ENCODE measurements at places on chromosomes 1 and 21.

DNA sequence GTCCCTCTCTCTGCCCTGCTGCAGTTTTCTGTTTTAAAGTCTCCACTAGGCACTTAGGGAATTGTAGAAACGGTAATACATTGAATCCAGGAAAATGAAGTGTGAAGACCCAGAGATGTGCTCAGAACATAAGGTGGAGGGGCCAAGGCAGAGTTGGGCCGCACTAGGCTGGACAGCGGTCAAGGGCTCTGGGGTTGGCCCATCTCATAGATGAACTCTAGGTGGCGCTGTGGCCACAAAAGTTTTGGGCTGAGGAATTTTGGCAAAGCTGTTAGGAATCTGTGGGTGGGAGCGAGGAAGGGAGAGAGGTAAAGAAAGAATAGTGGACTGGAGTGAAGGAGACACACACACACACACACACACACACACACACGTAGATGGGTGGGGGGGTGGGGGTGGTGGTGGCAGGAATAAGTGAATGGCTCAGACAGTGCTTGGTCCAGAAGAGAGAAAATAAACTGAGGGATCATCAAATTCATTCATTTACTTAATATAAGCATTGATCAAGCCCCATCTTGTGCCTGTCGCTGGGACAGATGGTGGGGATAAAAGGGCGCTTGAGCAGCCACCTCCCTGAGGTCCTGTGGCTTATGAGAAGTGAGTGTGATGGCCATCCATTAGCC is 258.5 kb downstream of the TRABD2B start:
- no peak for DNase-seq

DNA sequence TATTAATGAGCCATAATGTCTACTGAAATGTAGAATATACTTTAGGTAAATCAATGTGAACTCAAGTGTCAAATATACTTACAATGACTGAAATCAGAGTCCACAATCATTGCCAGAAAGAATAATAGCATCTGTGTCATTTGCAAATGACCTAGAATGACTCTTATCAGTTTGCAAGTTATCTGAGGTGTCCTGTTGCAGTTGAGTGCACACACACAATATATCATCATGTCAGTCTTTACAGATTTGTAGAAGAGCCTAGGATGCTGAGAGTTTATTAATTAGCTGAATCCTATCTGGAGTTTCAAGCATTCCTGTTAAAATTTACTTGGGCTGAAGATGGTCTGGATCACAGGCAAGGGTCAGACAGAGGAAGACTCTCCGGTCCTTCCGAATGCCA is 324.0 kb upstream of the GREM2 start:
- no peak for DNase-seq

DNA sequence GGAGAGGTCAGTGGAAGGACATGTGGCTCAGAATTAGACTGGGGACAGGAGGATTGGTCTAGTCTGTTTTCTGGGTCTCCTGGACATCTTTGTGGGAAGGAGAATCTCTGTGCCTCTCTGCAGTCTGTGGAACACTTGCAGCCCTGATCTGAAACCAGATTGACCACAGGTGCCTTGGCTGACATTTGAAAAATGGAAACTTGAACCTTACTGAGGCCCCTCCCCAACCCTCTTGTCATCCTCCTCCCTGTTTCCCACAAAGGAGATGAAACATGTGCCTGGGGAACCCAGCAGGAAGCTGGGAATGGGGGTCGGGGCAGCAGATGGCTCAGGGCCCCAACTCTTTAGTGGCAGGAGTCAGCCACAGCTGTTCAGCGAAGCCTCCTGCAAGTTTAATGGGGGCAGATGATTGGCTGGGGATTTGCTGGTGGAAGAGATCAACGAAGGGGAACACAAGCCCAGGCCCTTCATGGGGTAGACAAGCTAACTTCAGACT is 18.1 kb downstream of the VASH2 start:
- DNase-seq: no peak

DNA sequence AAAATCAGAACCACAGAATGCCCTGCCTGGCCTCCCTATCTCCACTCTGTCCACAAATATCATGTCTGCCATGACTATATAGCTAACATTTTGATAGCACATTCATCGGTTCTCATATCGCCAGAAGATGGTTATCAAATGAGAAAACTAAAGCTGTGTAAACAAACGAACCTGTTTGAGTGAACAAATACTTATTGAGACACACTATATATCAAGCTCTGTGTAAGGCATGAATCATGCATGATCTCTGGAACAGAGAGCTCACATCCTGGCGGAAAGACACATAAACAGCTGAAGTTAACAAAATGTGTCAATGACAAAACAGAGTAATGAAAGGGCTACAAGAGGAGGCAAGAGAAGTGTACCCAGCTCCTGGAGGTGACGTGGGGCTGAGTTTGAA is 13.1 kb downstream of the KCND3 start:
- no peak for DNase-seq

DNA sequence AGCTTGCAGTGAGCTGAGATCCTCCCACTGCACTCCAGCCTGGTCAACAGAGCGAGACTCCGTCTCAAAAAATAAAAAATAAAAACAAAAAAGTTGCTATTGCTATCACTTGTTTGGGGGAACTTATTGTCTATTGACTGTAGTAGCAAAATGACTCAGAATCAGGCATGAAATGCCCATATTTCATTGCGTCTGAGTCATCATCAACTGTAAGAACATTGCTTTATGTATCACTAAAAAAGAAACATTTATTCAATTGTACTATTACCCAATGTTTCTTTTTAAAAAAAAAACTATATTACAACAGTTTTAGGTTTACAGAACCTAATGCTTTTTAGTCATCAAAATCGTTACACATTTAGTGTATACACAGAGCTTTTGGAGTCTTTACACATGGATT is 91.0 kb upstream of the FMN2 start:
- DNase-seq: no peak

DNA sequence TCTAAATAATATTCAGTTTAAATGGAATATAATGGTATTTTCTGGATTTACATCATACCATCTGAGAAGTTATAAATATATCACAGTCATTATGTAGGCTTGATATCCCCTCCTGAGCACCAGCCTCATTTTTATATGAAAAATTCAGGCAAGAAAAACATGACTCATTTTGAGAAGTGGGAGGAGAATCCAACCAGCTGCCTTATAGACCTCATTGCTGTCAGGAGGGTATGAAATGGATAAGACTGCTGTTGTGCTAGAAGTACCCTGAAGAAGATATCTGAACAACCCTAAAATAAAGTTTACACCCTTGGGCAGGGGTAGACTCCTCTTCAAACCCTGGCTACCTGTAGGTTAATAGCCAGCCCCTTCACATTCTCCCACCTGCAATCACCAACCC is 8.8 kb downstream of the GIPC2 start:
- no peak for DNase-seq

DNA sequence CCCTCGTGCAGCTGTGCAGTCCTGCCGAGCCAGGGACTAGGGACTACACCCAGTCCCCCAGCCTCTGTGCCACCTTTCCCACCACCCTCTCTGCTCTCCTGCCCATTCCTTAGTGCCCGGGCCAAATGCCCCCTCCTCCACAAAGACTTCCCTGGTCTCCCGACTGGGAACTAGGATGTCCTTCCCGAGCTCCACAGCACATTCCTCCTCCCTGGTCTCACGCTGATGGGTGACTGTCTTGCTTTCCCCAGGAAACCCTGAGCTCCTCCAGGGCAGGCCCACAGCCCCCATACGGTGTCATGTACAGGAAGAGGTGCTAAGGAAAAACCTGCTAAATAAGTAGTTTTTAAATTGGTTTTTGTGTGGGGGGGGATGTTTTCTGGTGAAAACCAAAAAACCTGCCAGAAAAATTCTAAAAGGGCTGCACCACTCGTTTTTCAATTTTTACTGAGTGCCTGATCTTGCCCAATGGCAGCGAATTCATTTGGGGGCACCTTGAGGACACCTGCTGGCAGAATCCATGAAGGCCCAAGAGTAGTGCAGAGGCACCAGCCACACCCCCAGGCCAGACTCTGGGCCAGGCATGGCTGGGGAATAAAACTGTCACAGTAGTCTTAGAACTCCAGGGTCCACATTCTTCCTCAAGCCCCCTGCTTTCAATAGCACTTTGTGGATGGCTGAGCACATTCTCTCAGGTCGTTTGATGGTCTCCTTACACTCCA is 50.4 kb downstream of the GLIS1 start:
- DNase-seq: no peak

DNA sequence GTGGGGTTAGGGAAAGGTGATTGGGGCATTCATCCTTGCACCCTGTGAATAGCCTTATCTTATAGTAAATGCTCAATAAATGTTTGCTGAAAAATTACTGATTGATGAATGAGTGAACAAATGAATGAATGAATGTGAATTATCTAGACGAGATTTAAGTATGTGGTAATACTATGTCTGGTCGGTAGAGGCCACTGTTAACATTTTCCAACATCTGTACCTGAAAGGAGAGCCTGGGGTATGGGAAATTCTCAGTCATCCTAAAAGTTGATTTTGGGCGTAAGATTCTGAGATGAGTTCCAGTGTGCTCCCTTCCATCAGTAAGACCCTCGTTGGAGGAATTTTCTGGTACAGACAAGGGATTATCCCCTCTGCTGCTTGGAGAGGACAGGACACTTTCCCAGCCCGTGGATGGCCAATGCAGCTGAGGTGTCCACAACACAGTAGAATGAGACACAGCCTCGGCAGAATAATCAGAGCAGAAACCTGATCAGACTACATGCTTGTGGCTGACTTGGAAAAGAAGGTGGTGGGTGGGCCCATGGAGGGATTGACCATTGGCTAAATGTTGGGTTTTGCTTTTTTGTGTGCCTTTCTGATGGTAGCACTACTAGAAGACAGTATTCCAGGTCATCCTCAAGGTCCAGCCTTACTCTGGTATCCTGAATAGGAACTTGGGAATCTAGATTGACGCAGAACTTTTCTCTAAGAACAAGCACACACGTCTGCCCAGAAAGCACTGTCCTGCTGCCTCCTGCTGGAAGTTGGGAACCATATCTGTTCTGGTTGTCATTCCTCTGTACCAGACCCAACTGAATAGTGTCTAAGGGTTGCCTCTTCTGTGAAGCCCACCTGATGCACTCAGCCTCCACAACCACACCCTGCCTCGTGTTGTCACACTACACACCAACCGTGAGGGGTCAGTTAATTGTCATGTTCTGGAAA is 262.0 kb downstream of the TNR start:
- DNase-seq: no peak

DNA sequence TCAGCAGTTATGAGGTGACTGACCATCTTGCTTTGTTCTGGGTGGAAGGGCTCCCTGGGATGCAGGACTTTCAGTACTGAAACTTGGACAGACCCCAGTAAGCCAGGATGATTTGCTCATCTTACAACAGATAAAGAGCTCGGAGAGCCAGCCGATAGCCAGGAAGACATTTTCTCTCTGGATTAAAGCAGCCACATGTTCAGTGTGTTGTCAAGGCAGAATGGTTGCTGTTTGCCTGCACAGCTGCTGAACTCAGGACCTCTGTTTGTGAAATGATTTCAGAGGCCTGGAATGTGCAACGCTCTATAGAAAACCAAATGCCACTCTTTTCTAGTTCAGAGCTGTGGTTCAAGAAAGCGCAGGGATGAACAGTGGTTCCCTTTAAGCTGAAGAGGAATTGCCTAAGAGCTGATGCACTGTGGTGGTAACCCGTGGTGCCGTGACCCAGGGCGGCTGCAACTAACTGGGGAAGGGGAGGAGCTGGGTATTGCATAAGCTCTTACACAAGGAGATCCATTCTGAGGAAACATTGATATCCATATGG is 40.7 kb downstream of the CASQ2 start:
- no peak for DNase-seq

Data from stimulated activated CD4-positive, alpha-beta T cell treated with anti-CD3 and anti-CD28 coated beads, Interleukin-1b, Interleukin-23, amount 100 ng/mL, for 24 hours (primary cell).